ENCODE measurements at places on chromosomes 16 and 17.

DNA sequence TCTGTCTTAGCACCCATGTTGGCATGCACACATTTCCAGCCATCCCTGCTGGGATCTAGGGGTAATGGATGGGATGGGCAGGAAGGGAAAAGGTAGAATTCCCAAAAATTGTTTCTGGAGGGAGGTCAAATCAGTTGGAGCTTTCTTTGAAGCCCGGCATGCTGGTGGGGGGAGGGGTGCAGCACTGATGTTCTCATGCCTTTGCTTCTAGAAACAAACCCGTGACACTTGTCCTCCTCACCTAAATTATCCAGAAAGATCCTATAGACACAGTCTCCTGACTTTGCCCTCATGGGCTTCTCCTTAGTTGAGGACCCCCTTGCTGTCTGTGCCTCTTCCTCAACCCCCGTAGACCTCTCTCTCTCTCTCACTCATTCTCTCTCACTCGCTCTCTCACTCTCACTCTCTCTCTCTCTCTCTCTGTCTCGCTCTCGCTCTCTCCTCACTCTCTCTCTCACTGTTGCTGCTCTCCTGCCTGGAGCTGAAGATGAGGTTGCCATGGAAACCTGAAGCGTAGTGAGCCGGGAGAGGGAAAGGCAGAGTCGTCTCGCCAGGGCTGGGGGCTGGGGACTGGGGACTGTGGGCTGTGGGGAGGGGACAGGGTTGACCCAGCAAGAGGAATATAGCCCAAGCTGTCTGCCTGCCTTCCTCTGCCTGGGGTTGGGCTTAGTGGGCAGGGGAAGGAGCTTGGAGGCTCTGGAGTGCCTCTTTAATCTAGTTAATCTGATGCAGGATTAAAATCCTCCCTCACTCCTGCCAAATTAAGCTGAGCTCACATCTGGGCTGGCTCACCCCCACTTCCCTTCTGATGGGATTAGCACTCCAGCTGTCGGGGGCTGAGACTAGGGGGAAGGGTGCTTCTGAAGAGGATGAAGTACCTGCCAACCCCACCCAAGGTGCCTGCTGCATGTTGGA is 16.1 kb downstream of the LASP1 start:
- no peak for DNase-seq

DNA sequence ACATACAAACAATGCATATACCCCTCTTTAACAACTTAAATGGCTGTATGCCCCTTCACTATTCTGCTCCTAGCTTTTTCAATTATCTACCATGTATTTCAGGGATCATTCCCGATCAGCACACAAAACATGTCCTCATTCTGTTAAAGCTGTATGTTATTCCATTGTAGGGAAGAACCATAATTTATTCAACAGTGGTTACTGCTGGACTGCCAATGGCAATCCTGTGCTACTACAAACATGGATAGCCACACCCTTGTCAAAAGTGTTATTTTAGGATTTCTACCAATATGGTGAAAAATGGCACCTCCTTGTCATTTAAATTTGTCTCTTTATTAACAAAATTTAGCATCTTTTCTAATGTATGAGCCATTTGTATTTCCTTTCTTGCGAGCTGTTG is 85.1 kb upstream of the BCAR1 start:
- no peak for DNase-seq

- DNase-seq, result peak; percentile 57
Observed at GRCh38 chr16:24988593-24989338, 26.4 kb downstream of the ARHGAP17 start.

DNA sequence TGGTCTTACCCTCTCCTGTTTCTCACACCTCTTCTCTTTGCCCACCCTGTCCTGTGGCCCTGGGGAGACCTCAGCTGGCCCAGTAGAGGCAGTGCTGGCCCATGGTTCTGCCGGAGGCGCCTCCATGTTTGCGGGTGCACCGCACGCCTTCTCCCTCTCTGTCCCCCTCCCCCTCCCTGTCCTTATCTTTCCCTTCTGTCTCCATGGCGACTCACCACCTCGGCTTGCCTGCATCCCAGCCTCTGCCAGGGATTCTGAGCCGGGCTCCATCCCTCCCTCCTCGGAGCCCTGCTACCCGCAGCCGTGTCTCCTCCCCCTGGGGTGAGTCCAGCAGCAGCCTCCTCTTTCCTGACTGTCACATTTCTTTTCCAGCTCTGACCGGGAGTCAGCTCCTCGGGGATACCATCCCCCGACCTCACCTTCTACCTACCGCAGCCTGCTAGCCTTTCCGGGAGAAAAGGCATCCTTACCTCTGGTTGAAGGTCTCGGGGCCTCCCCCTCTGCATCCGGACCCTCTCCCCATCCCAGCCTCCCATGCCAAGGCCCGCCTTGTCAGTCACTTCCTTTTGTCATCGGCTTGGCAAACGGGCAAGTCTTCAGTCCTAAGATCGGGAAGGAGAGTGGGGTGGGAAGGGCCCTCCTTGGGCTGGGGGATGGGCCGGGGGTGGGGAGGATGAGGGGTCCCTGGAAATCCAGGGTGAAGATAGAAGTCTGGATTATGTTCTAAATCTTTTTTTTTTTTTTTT is at the start of gene RNF112:
Gene RNF112, plus strand, starts transcription at position 358 of the 746 bp plus-strand sequence. Its CDS starts 177 bp downstream, at position 535.
- peak; percentile 46 for DNase-seq

All from fibroblast of skin of scalp (primary cell).